ENCODE measurements at places on chromosomes 3 and 15.

DNA sequence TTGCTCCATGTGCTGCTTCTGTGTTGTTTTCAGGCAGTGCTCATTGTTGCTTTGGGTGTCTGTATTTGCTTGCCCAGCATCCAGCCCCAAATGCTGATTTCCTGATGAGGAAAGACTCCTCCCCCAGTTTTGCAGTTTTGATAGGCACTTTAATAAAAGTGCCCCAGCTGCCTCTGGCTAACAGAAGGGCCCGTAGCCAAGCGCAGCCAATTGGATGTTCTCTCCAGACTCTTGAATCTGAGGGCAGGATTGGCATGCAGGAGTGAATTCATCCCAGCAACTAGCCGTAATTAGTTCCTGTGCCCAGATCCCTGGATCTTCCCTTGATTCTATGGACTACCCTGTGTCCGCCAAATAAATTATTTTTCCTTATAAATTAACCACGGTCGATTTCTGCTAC, 14.8 kb upstream of the SEMA5B start:
- no peak overlapping the region for H3K27ac ChIP-seq
- no peaks in the 10 kb centered on the region for H3K27me3 ChIP-seq
- H3K4me3 ChIP-seq: no peak overlapping the region
- no peaks in the 10 kb centered on the region for H3K36me3 ChIP-seq

GRCh38 chr15:66986951-66987350, 78.5 kb upstream of the SMAD3 start:
- H3K36me3 ChIP-seq: no peaks in the 10 kb centered on the region
- H3K27ac ChIP-seq: no peak overlapping the region
- H3K4me3 ChIP-seq: no peak overlapping the region
- DNase-seq: no peak
- no peaks in the 10 kb centered on the region for H3K4me1 ChIP-seq
- no peaks in the 10 kb centered on the region for H3K27me3 ChIP-seq

DNA sequence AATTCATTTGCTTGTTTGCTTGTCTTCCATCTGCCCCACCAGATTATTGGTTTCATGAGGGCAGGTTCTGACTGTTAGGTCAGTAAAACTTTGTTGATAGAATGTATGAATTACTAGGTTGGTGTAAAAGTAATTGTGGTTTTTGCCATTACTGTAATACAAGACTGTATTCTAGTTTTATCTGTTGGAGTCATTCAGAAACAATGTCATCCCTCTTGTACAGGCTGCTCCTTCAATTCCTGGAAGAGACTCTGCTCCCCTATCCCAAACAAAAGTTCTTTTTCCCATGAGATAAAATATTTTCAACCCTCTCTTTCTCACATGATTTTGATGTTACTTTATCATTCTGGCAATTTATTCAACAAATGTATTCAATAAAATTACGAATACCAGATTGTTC, 115.0 kb downstream of the CHST2 start:
- no peak for DNase-seq
- no peaks in the 10 kb centered on the region for H3K27me3 ChIP-seq
- H3K4me3 ChIP-seq: no peak overlapping the region
- peaks cover 5% of the 10 kb centered on the region for H3K4me1 ChIP-seq
- no peak overlapping the region for H3K27ac ChIP-seq

GRCh38 chr3:120274739-120275167, 10.3 kb downstream of the GPR156 start:
- H3K27me3 ChIP-seq: no peaks in the 10 kb centered on the region
- no peak for DNase-seq
- H3K4me1 ChIP-seq: no peaks in the 10 kb centered on the region
- no peak overlapping the region for H3K4me3 ChIP-seq

- H3K27me3 ChIP-seq: no peaks in the 10 kb centered on the region
- no peak overlapping the region for H3K4me3 ChIP-seq
- no peaks in the 10 kb centered on the region for H3K36me3 ChIP-seq
- DNase-seq: no peak
These were observed 1114.8 kb downstream of the ROBO2 start for GRCh38 chr3:78154521-78155186.

DNA sequence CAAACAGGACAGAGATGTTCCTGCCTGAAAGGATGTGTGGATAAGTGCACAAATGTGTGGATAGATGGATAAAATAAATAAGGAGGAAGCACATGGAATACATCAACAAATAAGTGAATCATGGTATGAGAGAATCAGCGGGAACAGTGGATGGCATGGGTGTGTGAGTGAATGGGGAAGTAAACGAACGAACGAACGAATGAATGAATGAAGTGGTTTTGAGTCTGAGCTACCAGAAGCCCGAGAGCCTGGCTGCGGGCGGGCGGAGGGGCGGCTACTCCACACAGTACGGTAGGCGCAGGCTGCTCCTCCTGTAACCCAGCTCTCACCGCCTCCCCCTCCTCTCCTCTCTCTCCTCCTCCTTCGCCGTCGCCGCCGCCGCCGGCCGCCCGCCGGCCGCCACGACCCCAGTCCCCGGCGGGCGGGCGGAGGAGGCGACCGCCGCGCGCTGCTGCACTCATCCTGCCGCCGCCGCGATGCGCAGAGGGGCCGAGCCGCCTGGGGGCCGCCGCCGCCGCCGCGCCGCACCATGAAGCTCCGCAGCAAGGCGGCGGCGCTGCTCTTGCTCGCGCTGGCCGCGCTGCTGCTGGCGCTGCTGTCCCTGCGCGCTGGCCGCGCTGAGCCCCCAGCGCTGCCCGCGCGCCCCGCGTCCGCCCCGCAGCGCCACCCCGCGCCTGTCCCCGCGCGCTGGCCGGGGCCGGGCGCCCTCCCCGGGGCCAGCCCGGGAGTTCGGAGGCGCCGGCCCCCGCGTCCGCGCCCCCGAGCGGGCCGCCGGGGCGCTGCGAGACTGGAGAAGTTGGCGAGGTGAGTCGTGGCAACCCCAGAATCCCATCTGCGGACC, at the start of gene GXYLT2:
Gene GXYLT2 (plus strand): TSS at position 342 of the 841 bp plus-strand sequence. CDS start 188 bp downstream, at position 530.
- peak within 1 kb of the TSS; percentile 81 for H3K27ac ChIP-seq
- peak; percentile 86 for DNase-seq
- H3K4me3 ChIP-seq: peak within 1 kb of the TSS; percentile 59
- H3K4me1 ChIP-seq: peaks cover 39% of the 10 kb centered on the region
- H3K27me3 ChIP-seq: no peaks in the 10 kb centered on the region

- H3K36me3 ChIP-seq: no peaks in the 10 kb centered on the region
- DNase-seq: no peak
- H3K27ac ChIP-seq: no peak overlapping the region
- H3K4me1 ChIP-seq: peaks cover 14% of the 10 kb centered on the region
- no peaks in the 10 kb centered on the region for H3K27me3 ChIP-seq
- no peak overlapping the region for H3K4me3 ChIP-seq
These were observed 136.6 kb downstream of the OPA1 start for GRCh38 chr3:193729601-193730000.

GRCh38 chr15:45454814-45455213, 67.7 kb downstream of the SLC30A4 start:
- no peaks in the 10 kb centered on the region for H3K36me3 ChIP-seq
- DNase-seq: peak; percentile 51
- no peak overlapping the region for H3K4me3 ChIP-seq
- peaks cover 19% of the 10 kb centered on the region for H3K4me1 ChIP-seq

GRCh38 chr15:66216806-66217205, 36.7 kb downstream of the MEGF11 start:
- peaks cover 3% of the 10 kb centered on the region for H3K27me3 ChIP-seq
- H3K4me1 ChIP-seq: no peaks in the 10 kb centered on the region
- no peak for DNase-seq
- H3K36me3 ChIP-seq: no peaks in the 10 kb centered on the region

- H3K27me3 ChIP-seq: no peaks in the 10 kb centered on the region
- peaks cover 5% of the 10 kb centered on the region for H3K4me1 ChIP-seq
- DNase-seq: no peak
- H3K4me3 ChIP-seq: no peak overlapping the region
- H3K36me3 ChIP-seq: no peaks in the 10 kb centered on the region
- no peak overlapping the region for H3K27ac ChIP-seq
These were observed 718.2 kb downstream of the SI start for GRCh38 chr3:164360078-164360578.

GRCh38 chr3:123449102-123449996, 459 bp upstream of the ADCY5 start:
- no peak overlapping the region for H3K27ac ChIP-seq
- DNase-seq: peak; percentile 68
- peak overlapping the region; percentile 70 for H3K4me3 ChIP-seq
- peaks cover 11% of the 10 kb centered on the region for H3K4me1 ChIP-seq

DNA sequence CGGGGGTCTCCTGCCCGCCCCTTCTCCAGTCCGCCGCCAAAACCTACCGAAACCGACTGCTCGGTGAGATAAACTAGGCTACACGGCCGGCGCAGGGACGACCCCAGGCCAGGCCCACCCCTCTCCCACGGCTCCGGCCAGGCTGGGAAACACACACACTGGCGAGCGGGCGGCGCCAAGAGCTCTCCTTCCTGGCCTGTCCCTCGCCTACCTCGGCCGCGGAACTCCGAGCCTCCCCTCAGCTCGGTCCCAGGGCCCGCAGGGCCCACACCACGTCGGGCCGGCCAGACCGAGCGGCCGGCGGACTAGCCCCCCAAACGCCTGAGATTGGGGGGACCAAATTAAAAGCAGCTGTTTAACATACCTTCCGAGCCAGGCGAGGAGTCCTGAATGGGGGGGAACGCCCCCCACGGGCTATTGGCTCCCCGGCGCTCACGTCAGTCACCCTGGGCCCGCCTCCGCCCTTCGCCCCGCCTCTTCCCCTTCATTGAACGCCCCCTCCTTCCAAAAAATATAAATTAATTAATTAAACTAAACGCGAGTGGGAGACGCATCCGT, 4.0 kb upstream of the SIN3A start:
- H3K4me1 ChIP-seq: peaks cover 20% of the 10 kb centered on the region
- H3K4me3 ChIP-seq: peak overlapping the region; percentile 60
- H3K36me3 ChIP-seq: no peaks in the 10 kb centered on the region

DNA sequence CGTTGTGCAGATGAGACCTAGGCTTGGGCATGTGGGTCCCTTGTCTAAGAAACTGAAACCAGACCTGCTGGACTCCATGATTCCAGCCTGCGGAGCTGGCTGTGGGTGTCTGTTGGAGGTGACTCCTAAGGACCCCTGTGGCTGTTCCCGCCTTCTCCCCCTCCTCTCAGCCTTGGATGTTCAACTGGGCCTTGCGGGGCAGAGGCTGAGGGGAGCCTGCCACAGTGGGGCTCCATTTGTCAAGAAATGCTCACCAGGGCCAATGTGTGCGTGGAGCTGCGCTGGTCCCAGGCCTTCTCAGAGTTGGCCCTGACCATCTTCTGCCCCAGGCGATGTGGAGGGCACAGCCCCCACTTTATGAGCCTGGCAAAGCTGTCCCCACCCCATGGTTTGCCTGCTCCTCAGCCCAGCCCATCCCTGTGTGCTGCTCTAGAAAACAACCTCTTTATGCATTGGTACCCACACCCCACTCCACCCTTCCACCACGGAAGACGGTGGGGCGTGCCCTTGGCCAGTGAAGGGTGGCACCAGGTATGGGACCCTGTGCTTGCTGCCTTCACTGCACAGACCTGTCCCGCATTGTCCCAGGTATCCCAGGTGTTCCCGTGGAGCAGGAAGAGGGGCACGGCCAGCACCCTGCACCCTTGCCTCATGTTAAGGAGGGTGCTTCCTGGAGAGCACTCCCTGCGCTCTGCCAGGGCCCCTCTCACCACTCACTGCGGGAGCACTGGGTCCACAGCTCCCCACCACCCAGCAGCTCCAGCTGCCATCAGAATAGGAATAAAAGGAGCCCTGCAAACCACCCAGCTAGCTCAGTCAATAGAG, 7.9 kb downstream of the MESP2 start:
- DNase-seq: no peak
- peak overlapping the region; percentile 76 for H3K27ac ChIP-seq
- H3K27me3 ChIP-seq: no peaks in the 10 kb centered on the region
- peaks cover 34% of the 10 kb centered on the region for H3K4me1 ChIP-seq
- H3K4me3 ChIP-seq: no peak overlapping the region

DNA sequence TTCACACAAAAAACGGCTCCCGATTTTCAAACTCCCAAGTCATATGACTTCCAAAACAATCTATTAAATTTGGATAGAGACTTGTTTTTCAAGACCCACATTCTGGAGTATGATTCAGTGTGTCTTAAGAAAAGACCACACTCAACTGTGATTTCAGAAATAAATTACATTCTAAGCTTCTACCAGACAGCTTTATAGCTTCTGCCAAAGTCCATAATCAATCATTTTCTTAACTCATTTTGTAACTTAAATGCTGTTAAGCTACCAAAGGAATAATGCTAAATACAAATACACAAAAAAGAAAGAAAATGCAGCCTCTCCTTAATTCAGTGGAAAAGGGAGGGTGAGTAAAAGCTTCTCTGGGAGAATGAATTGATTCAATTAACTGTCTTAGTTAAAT, 192.3 kb upstream of the P2RY1 start:
- H3K27me3 ChIP-seq: no peaks in the 10 kb centered on the region
- peaks cover 12% of the 10 kb centered on the region for H3K4me1 ChIP-seq
- H3K4me3 ChIP-seq: no peak overlapping the region

DNA sequence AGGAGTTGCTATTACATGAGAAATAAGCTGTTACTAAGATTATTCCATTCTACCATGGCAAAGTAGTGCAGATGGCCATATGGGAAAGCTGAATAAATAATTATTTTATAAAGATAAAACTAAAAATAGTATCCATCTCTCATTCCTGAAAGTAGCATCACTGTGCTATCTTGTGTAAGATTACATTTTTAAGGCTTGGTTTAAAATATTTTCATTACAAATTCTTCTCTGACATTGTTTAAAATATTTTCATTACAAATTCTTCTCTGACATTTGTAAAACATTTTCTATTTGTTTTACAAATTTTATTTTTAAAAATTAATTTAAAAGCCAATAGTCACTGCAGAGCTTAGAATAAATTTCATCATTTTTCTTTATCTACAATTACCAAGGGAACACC, 665.5 kb upstream of the NAALADL2 start:
- H3K27ac ChIP-seq: no peak overlapping the region
- DNase-seq: no peak
- no peaks in the 10 kb centered on the region for H3K36me3 ChIP-seq
- H3K4me1 ChIP-seq: no peaks in the 10 kb centered on the region

- H3K36me3 ChIP-seq: no peaks in the 10 kb centered on the region
- no peak overlapping the region for H3K4me3 ChIP-seq
- no peak for DNase-seq
- H3K27ac ChIP-seq: no peak overlapping the region
- H3K27me3 ChIP-seq: peaks cover 5% of the 10 kb centered on the region
These were observed 232.9 kb downstream of the UACA start for GRCh38 chr15:70530503-70530902.

DNA sequence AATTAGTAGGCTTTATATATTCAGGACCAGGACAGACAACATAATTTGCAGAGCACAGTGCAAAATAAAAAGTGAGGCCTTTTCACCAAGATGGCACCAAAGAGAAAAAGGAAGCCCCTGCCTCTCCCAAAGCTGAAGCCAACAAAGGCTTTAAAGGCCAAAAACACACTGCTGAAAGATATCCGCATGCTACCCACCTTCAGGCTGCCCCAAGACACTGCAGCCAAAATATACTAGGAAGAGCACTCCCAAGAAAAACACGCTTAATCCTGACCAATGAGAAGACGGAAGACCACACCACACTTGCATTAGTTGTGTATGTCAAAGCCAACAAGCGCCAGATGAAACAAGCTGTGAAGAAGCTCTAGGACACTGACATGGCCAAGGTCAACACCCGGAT, 38.0 kb downstream of the PIK3CB start:
- H3K27ac ChIP-seq: no peak overlapping the region
- H3K27me3 ChIP-seq: no peaks in the 10 kb centered on the region
- H3K4me3 ChIP-seq: no peak overlapping the region

GRCh38 chr3:137329594-137329993, 371.8 kb downstream of the IL20RB start:
- H3K27me3 ChIP-seq: no peaks in the 10 kb centered on the region
- no peak for DNase-seq
- no peak overlapping the region for H3K4me3 ChIP-seq
- no peaks in the 10 kb centered on the region for H3K36me3 ChIP-seq
- no peaks in the 10 kb centered on the region for H3K4me1 ChIP-seq

- H3K36me3 ChIP-seq: no peaks in the 10 kb centered on the region
- no peak for DNase-seq
- H3K27me3 ChIP-seq: no peaks in the 10 kb centered on the region
- H3K27ac ChIP-seq: no peak overlapping the region
- no peak overlapping the region for H3K4me3 ChIP-seq
- no peaks in the 10 kb centered on the region for H3K4me1 ChIP-seq
These were observed 1222.1 kb downstream of the OTOL1 start for GRCh38 chr3:162718697-162719096.

All from hepatocyte (in vitro differentiated cells).